Left hindlimb (tissue), 1 donor: ENCODE measurements at places on chromosomes 3 and 15.

- no peak for DNase-seq
Observed at GRCh38 chr3:107680698-107681097, 157.9 kb downstream of the BBX start.

DNA sequence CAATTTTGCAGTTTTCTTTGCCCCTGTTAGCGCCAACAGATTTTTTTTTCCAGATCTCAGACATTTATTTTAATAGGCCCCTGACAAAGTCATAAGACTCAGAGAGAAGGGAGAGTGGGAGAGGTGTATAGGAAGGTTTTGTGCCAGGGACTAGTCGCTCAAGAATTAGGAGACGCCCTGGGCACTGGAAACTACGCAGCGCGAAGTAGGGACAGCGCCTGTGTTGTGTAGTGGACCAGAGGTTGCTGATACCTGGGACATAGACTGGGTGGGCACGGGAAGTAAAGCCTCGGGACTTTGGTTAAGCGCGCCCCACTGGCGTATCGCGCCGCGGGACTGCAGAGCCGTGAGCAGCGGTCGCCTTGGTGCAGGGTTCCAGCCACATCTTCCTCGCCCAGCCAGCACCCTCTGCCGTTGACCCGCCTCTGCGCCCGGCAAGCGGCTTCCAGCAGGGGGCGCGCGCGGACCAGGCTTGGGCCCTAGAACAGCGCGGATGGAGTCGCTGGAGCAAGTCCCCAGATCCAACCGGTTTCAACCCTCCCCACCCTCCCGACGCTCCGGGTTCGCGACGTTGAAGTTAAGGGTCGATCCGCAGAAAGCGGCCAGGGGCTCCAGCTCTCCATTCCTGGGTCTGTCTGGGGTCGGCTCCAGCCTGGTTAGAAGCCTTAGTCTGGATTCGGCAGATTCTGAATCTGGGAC lies 3.0 kb upstream of the ISLR2 start:
- peak; percentile 92 for DNase-seq

GRCh38 chr3:18847583-18848197 lies 300.6 kb upstream of the KCNH8 start:
- DNase-seq: no peak

DNA sequence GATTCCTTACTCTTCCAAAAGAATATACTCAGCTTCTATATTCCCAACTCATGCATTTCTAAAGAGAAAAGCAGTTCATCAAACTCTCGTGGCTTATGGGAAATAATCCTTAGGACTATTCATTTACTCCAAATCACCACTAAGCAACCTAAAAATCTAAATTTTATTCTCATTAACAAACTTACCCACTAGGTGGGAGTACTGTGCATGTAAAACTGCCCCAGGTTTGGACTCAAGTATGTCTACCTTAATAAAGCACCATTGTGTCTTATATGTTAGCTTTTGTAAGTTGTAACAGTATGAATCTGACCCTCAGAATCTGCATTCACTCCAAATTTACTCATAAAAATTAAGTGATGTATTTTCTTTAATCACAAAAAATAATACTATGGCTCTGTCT lies 25.3 kb downstream of the RAD18 start:
- DNase-seq: no peak

DNA sequence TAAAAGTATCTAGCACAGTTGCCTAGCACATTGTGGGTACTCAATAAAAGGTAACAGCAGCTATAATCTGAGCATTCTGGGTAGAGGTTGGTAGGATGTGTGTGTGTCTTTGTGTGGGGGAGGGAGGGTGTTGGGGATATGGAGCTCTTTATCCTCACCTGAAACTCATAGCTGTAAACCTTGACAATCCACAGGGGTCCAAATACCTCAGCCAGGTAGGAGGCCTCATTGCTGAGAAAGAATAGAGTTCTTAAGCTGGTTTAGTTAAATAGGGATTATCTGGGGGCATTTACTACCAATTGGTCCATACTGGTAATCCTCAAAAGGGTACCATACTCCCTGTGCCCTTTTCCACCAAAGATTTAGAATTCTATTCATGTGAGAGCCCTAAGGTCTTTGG lies 3.9 kb downstream of the SERF2 start:
- no peak for DNase-seq

GRCh38 chr15:63422891-63423590 lies 41.4 kb upstream of the CA12 start:
- DNase-seq: no peak

GRCh38 chr3:134711284-134711683 lies 60.5 kb upstream of the KY start:
- DNase-seq: no peak

GRCh38 chr3:110327870-110328269 lies 743.7 kb upstream of the NECTIN3 start:
- no peak for DNase-seq

DNA sequence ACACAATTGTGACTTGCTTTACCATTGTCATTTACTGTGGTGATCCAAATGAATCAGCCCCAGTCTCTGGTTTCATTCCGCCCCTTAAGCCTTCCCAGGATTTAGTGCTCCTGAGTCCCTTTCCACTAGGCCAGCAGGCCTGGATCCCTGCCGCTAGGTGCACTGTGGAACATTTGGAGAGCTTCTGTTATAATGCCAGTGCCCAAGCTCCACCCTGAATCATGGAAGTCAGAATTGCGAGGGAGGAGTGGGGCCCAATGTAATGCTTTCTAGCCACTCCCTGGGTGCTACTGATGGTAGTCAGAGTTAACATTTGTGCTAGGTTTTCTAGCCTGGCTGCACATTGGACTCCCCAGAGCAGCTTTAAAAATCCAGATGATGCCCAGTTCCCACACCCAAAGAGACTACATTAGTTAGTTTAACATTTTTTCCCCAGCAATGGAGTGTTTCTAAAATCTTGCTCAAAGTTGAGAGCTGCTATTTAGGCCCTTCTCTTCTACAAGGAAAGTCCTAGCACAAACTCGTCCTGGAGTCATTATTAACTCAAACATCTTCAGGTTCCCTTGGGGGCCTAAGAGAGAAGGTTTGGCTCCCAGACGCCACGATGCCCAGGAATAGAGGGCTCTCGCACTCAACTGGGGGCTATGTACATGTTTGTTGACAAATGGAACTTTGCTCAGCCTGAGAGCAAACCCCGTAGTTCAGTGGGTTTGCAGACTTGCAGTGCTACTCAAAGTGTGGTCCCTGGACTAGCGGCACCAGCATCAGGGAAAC lies 366.7 kb upstream of the PROK2 start:
- no peak for DNase-seq

- no peak for DNase-seq
Observed at GRCh38 chr3:172111163-172111562, 71.8 kb downstream of the FNDC3B start.

- DNase-seq: no peak
Observed at GRCh38 chr15:60444289-60444912, 34.5 kb downstream of the ICE2 start.

DNA sequence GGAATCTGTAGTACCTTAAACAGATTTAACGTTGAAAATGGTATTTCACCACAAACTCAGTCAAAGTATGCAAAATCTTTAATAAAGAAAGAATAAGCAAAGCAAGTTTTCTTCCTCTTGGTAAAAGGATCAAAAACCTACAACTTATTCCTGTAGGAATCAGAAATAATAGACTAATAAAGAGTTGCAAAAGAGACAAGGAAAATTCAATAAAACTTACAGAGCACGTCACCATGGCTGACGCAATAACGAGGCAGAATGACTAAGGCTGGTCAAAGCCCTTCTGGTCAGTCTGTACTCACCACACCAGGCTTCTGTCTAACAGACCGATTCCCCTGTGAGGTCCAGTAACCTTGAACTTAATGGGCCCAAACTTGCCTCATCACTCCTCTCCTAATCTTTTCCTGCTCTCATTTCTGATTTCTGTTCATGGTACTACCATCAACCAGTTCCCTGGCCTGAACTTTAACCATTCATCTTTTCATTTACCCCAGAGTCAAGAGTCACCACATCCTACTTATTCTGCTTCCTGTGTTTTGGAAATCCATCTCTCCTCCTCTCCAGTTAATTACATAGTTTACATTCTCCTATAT lies 5.0 kb downstream of the MASP1 start:
- no peak for DNase-seq

DNA sequence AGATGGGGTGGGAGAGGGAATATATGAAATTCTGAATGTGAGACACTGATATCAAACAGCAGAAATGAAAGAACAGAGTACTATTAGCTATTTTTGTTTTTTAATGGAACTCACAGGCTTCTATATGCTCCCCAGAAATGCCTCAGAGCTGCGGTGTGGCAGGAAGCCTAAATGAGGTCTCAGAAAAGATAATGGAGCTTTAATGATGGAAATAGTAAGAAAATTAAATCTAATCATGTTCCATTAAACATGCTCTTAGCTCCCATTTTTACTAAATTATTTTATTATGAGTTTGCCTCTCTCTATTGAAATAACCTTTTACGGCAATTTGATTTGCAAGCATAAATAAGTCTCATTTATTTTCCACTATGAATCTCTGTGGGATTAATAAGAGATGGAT lies 378.9 kb downstream of the ULK4 start:
- DNase-seq: no peak

DNA sequence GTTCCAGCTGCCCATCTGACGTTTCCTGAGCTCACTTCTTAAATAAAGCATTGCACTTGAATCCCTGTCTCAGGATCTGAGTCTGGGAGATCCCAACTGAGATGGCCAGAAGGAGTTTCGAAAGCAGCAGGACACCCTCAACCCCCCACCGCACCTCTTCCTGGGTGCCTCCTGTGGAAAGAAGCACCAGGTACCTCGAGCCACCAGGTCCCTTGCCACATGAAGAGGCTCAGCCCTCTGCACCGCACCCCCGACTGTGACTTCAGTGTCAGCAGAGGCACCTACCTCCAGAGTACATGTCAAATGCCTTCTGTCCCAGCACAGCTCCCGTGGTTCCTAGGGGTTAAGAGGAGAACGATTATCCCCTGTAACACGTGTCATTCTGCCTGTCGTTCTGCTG lies 26.7 kb downstream of the FAM3D start:
- no peak for DNase-seq

DNA sequence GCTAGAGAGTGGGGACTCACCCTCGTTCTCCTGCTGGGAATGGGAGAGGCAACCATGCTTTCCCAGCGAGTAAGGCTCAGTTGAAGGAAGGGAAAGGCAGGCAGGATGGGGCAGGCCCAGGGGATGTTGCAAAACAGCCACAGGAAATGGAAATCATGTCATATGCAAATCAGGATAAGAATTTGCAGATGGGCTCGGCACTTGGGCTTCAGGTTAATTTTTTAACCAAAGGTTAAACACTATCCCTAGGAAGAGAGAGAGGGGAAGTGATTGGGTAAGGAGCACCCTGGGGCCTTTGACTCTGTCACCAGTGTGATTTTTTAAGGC lies 14.6 kb upstream of the PLA2G4E start:
- DNase-seq: no peak

- DNase-seq: no peak
Observed at GRCh38 chr15:92417716-92418115, 24.0 kb downstream of the ST8SIA2 start.

- DNase-seq: peak; percentile 56
Observed at GRCh38 chr3:111338059-111338698, 203.8 kb upstream of the CD96 start.

- no peak for DNase-seq
Observed at GRCh38 chr3:59793976-59794375, 744.2 kb upstream of the CFAP20DC start.

DNA sequence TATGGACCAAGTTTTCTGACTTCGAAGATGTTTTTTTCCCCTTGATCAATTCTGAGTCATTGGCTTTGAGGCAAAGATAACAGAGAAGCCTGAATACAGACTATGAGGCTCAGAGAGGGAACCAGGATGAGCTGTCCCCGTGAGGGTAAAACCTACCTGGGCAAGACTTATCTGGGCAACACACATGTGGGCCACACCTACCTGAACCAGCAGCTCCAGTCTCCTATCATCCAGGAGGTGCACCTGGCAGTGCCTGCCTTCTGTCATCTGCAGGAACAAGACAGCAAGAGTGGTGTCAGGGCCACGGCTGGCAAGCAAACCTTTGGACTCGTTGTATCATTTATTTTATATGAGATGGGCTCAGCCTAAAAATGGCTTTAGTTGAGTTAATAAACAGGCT lies 72.6 kb downstream of the FRMD4B start:
- DNase-seq: no peak

- DNase-seq: no peak
Observed at GRCh38 chr3:152628496-152628895, 206.4 kb upstream of the P2RY1 start.
